ENCODE measurements at places on chromosomes 3 and 15.
A peak's percentile ranks its signal among the peaks of the same experiment; 100 is the strongest.

GRCh38 chr3:56706629-56707028, 23.6 kb upstream of the TASOR start:
- H3K36me3 ChIP-seq = no peaks in the 10 kb centered on the region
- H3K27me3 ChIP-seq = no peaks in the 10 kb centered on the region
- no peak overlapping the region for H3K27ac ChIP-seq
- no peak overlapping the region for H3K4me3 ChIP-seq

DNA sequence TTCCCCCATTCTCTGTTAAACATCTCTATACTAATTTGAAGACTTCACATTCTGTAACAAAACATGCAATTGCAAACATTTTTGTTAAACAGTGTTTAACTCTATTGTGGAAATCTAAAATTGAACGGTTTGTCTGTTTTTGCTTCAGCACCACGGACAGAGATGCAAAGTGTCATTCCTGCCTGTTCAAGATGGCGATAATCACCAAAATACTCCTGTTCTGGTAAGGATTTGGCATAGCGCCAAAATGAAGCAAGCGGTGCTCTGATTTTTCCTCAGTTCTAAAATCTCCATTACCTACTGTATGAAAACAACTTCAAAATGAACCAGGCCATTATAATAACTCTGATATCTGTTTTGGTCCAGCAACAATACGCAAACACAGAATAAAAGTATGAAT, 129.7 kb upstream of the TUSC7 start:
- DNase-seq = no peak
- H3K27ac ChIP-seq = no peak overlapping the region
- H3K27me3 ChIP-seq = no peaks in the 10 kb centered on the region
- no peaks in the 10 kb centered on the region for H3K4me1 ChIP-seq
- H3K36me3 ChIP-seq = no peaks in the 10 kb centered on the region

DNA sequence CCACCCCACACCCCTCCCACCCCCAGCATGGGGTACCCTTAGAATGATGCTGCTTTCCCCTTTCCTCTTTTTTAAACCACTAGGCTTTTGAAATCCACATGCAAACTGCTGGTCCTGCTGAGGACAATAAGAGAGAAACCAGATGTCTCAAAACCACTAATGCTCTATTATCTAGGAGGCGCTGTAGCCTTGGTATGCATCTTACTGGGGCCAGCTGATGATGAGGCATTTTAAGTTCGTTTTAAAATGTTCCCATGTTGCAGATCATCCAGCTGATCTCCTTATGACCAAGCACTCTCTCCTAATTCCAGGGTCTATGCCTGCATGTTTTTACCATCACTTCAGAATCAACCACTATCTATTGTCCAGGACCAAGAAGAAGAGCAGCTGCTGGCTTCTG, 1.3 kb downstream of the NME9 start:
- H3K4me3 ChIP-seq = peak overlapping the region; percentile 84
- H3K36me3 ChIP-seq = no peaks in the 10 kb centered on the region
- H3K27me3 ChIP-seq = no peaks in the 10 kb centered on the region
- no peak for DNase-seq
- H3K4me1 ChIP-seq = peaks cover 20% of the 10 kb centered on the region
- peak overlapping the region; percentile 84 for H3K27ac ChIP-seq

- no peaks in the 10 kb centered on the region for H3K27me3 ChIP-seq
- no peaks in the 10 kb centered on the region for H3K4me1 ChIP-seq
- no peaks in the 10 kb centered on the region for H3K36me3 ChIP-seq
- H3K27ac ChIP-seq = no peak overlapping the region
Observed at GRCh38 chr3:35932995-35933394, 293.7 kb downstream of the ARPP21 start.

- peak overlapping the region; percentile 72 for H3K27ac ChIP-seq
- DNase-seq = no peak
- no peaks in the 10 kb centered on the region for H3K36me3 ChIP-seq
- H3K4me1 ChIP-seq = peaks cover 17% of the 10 kb centered on the region
Observed at GRCh38 chr3:189307963-189308362, 136.2 kb downstream of the TPRG1 start.

DNA sequence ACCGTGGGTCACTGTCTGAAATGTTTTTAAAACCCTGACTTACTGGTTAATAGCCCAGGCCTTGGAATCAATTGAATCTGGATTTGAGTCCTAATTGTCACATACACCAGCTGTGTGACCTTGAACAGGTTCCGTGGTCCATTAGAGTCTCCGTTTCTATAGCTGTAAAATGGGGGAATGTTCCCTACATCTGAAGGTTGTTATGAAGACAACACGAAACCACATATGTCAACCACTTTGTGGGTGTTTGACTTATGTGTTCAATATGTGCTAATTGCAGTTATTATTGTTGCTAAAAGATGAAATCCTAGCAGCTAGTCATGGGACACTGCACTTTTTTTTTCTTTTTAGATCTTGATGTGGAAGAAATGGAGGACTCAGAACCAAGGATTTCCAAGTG, 35.3 kb downstream of the ZBTB38 start:
- peak overlapping the region; percentile 84 for H3K4me3 ChIP-seq
- peak overlapping the region; percentile 96 for H3K27ac ChIP-seq
- no peak for DNase-seq
- no peaks in the 10 kb centered on the region for H3K27me3 ChIP-seq

- peak; percentile 12 for DNase-seq
- no peaks in the 10 kb centered on the region for H3K4me1 ChIP-seq
- no peak overlapping the region for H3K27ac ChIP-seq
- no peaks in the 10 kb centered on the region for H3K27me3 ChIP-seq
- no peak overlapping the region for H3K4me3 ChIP-seq
Observed at GRCh38 chr15:89391685-89392257, 57.1 kb upstream of the POLG start.
